Activated CD4-positive, alpha-beta T cell treated with anti-CD3 and anti-CD28 coated beads for 36 hours (primary cell): ENCODE measurements at places on chromosomes 6 and 20.
A peak's percentile ranks its signal among the peaks of the same experiment; 100 is the strongest.

DNA sequence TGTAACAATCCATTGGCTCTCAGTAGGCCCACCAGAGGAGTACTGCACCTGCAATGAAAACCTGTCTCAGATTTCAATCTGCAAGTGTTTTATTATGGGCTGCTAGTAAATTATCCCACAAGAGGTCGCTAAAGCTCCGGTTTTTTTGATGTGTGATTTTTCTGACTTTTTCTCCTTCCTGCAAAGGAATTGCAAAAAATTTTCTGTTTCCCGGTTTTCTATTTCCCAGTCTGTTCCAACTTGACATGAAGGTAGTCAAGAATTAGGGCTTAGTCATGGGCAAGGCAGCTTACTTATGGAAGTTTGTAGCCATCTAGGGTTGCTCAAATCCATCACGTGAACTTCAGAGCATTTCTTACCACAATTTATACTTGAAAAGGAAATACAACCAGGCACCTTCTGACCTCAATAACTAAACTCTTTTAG is 38.5 kb upstream of the AHI1 start:
- DNase-seq, result peak; percentile 8

- no peak for DNase-seq
These were observed 41.1 kb downstream of the TFAP2A start for GRCh38 chr6:10373642-10374359.

DNA sequence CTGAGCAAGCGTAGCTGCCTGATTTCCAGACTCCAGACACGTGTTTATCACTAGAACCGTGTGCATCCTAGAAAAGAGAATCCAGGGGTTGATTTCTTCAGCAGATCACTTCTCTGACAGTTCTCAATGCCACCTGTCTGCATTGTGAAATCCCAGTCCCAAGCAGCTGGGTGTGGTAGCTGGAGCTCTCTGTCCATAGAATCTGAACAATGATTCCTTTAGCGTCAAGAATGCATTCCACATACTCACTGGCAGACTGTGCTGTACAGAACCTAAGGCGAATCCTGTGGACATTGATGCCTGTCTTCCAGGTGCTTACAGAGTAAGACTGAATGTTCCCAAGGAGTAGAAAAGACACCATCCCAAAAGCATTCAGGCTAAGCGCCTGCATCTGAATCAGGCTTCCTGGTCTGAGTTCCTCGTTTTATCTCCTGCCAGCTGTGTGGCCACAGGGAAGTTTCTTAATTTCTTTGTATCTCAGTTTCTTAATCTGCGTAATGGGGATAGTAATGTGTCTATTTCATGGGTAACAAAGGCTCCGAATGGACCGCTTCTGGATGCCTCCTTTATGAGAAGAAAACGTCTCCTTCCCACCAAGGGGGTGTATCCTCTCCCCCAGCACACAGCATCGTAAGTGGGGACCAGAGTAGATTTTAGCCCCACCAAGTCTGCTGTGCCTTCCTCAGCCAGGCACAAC is 10.4 kb upstream of the TRAF3IP2 start:
- DNase-seq, result no peak

GRCh38 chr20:5652626-5653553 is 97.3 kb upstream of the SHLD1 start:
- DNase-seq, result no peak

- no peak for DNase-seq
These were observed 1.7 kb upstream of the RPL7L1 start for GRCh38 chr6:42877695-42878094.

GRCh38 chr6:44778513-44778912 is 391.0 kb downstream of the CDC5L start:
- no peak for DNase-seq

DNA sequence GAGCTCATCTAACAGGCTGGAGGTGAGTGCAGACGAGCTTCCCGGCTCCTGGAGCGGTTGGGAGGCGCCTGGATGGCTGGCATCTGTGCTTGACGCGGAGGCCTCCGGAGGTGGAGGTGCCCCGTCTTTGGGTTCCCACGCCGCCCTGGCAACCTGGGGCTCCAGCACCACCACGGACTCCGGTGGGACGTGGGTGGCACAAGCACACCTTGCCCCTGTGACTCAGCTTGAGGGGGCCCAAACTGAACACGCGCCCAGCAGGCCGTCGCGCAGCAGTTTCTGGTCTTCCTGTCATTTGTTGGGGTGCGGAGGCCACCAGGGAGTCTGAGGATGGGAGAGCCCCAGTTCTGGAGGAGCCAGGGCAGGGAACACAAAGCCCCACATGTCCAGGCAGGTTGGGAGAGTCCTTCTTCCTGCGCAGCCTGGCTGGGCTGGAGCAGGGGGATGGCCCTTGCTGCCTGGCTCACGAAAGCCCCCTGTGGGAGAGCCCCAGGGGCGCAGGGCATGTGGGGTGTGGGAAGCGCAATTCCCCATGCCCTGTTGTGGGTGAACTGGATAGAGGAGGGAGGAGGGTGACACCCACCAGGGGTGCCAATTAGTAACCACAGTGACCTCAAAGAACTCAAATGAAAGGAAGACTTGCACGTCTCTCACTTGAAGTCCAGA is 1378.6 kb upstream of the DEFB115 start:
- no peak for DNase-seq

DNA sequence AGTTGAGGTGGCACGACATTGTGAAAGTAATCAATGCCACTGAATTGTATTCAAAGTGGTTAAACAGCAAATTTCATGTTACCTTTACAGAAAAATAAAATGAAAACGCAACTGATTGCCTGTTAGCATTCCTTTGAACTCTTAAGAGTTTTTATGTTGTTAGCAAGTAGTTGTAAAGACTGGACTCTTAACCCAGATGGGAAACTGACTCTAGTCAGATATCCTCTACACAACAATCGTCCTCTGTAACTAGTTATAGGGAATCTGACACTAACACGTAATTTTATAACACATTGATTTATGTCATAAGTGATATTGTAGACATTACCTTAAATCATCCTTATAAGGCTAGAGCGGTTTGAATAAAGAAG is 3.0 kb upstream of the FBXO9 start:
- DNase-seq, result no peak

GRCh38 chr6:3353939-3354338 is 95.2 kb downstream of the PSMG4 start:
- DNase-seq, result no peak

DNA sequence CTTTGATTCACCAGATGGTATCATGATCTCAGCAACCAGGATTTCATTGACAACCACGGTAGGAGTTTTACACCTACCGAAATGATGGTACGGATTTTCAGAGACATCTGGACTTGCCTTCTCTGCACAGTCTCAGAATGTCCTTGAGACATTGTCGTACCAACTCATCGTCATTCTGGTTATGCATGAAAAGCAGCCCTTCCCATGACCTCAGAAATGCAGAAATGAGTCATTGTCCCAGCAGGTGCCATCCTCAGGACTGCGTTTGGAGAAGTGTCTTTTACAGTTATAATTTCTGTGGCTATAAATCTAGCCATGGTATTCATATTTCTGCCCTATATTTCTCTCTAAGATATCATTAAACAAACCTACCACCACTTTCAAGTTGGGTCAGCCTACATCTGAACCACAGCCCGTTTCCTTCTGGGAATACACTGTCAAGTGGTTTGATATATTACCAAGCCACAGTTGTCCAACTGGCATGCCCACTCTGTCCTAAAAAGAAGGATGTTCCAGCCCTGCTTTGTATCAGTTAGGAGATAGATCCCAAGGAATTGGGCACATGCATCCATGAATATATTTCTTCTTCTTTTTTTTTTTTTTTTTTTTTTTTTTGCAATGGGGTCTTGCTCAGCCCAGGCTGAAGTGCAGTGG is 7.5 kb upstream of the BFSP1 start:
- peak; percentile 48 for DNase-seq

DNA sequence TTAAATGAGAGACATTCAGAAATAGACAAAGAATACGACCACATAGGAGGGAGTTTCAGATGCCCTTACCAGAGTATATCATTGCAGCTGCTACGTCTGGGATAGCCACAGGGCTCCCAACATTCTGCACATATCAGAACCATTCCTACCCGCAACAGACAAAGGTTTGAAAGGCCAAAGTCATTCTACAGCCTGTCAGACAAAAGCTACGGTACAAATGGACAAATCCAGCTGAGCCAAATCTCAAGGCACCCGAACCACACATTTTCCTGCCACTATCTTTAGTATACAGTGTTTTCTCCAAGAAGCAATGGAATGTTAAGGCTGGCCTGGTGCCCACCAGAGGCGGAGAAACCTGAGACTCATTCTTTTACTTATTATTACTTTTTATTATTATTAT is 30.5 kb upstream of the LYRM2 start:
- no peak for DNase-seq

- no peak for DNase-seq
These were observed 9.9 kb downstream of the PSMG4 start for GRCh38 chr6:3268680-3269079.

GRCh38 chr6:64083261-64083660 is 447.7 kb downstream of the PHF3 start:
- no peak for DNase-seq

GRCh38 chr20:34310481-34311117 is 7.4 kb upstream of the AHCY start:
- no peak for DNase-seq
